T-helper 17 cell (primary cell): ENCODE measurements at places on chromosomes 4 and X. TPM values are rescaled to one million over a fixed set of nuclear protein-coding genes. Genes with fewer than 3 reads are reported as not detected.

The AGTR2 gene
- not detected for total RNA-seq

The ALAS2 gene
- not detected for total RNA-seq

The MAN2B2 gene
- total RNA-seq: 34.9 TPM

The LRCH2 gene
- total RNA-seq: not detected

The CYP4V2 gene
- total RNA-seq: 20.9 TPM

GRCh38 chr4:165668694-165669093, 204.3 kb upstream of the TLL1 start:
- no peak overlapping the region for H3K4me3 ChIP-seq
- no peaks in the 10 kb centered on the region for H3K36me3 ChIP-seq
- no peak for DNase-seq
- no peaks in the 10 kb centered on the region for H3K4me1 ChIP-seq
- peaks cover 5% of the 10 kb centered on the region for H3K27me3 ChIP-seq

GRCh38 chr4:15689540-15689939, 7.9 kb downstream of the FAM200B start:
- no peak for DNase-seq
- no peak overlapping the region for H3K4me3 ChIP-seq
- H3K4me1 ChIP-seq: peaks cover 3% of the 10 kb centered on the region

DNA sequence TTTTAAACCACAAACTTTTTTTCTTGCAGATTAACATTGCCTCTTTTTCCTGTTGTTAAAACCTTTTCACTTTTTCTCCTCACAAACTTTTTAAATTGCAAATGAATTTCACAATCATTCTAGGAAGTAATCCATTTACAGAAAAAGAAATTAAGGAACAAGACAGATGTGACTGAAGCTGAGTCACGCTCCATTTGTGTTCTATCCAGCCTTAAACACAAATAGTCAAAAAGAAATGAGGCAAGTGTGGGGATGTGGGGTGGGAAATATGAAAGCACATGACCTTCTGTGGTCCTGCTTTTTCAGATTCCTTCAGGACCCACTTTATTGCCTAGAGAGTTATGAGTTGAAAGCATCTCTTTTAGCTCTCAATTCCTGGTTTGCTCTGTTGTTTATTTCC, 197.0 kb downstream of the ADGRL3 start:
- H3K27me3 ChIP-seq: no peaks in the 10 kb centered on the region
- no peak for DNase-seq
- H3K27ac ChIP-seq: no peak overlapping the region
- no peaks in the 10 kb centered on the region for H3K36me3 ChIP-seq

DNA sequence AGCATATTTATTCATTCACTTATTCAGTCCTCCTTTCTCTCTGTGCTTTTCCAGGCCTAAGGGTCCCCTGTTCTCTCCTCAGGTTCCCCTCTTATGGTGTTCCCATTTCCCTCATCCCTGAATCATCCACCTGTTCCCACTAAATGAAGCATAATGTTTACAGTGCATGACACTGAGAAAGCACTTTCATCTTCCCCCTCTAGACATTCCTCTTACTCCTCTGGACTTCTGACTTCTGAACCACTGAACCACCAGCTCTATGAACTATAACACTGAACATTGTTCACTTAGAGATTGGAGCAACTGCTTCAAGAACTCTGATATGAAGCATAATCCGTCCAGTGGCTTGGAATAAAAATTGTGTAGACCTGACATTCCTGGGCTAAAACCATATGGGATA, 59.5 kb downstream of the CD38 start:
- H3K4me3 ChIP-seq: no peak overlapping the region
- H3K4me1 ChIP-seq: peaks cover 3% of the 10 kb centered on the region
- DNase-seq: no peak
- H3K27ac ChIP-seq: no peak overlapping the region

- no peak overlapping the region for H3K27ac ChIP-seq
- H3K4me1 ChIP-seq: peaks cover 3% of the 10 kb centered on the region
- H3K4me3 ChIP-seq: no peak overlapping the region
- DNase-seq: no peak
- H3K27me3 ChIP-seq: no peaks in the 10 kb centered on the region
Observed at GRCh38 chr4:81549984-81550383, 78.3 kb upstream of the RASGEF1B start.

DNA sequence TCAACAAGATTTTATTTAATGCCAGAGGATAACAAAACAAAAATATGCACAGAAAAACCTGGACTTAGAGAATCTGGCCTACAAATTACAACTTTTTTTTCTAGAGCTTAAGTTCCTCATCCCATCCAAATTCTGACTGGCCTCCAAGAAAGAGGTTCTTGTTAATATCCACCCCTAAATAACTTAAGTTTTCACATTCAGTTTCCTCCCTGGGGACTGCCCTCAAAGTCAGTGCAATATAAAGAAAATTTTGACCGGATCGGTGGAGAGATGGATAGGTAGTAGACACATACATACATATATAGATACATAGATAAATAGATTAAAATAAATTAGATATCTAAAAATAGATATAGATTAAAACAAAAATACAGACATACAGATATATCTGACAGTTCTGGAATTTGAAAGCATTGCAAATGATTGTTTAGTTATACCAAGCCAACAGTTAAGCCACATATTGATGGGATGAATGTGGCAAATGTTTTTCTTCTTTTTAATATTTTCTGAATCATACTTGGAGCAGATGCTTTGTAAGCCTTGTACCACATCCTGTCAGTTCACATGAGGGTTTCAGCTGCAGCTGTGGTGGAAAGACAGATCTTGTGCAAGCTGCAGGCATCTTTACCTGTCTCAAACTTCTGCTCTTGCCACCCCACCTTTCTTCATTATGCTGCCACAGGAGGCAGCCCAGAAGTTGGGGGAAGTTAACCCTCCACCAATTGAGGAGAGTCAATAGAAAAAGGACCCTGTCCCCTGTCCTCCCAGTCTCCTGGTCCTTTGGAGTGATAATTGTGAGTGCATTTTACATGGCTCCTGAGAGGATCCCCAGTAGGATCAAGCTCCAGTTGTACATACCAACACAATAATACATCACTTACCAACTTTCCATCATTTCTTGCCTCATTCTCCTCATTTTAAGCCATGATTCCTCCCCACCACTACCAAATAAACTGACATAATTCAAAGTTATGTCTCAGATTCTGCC, 58.5 kb upstream of the PRDM8 start:
- H3K4me3 ChIP-seq: peak overlapping the region; percentile 68
- H3K36me3 ChIP-seq: peaks cover 2% of the 10 kb centered on the region
- H3K4me1 ChIP-seq: peaks cover 35% of the 10 kb centered on the region
- DNase-seq: no peak
- H3K27ac ChIP-seq: peak overlapping the region; percentile 94
- no peaks in the 10 kb centered on the region for H3K27me3 ChIP-seq
